ENCODE measurements at places on chromosomes 3 and 15.

- no peak for DNase-seq
Observed at GRCh38 chr15:99475754-99476412, 89.9 kb upstream of the MEF2A start.

- DNase-seq, result no peak
Observed at GRCh38 chr15:83651541-83651940, 2.4 kb upstream of the ADAMTSL3 start.

DNA sequence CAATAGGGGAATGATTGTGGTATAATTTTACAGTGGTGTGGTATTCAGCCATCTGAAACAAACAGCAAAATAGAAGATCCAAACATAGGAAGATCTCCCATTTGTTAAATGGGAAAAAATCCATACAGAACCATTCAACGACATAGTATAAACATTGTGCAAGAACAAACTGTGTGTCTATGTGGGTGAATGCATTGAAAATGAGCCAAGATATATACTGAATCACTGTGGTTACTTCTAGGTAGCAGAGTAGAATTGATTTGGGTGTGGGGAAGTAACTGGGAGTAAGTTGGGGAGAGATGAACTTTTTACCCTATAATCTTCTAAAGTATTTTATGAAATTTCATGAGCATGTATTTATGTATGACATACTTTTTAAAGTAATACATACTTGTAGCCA, 123.1 kb upstream of the UMPS start:
- no peak for DNase-seq

GRCh38 chr3:108117241-108117775, 26.5 kb upstream of the CD47 start:
- DNase-seq, result no peak

DNA sequence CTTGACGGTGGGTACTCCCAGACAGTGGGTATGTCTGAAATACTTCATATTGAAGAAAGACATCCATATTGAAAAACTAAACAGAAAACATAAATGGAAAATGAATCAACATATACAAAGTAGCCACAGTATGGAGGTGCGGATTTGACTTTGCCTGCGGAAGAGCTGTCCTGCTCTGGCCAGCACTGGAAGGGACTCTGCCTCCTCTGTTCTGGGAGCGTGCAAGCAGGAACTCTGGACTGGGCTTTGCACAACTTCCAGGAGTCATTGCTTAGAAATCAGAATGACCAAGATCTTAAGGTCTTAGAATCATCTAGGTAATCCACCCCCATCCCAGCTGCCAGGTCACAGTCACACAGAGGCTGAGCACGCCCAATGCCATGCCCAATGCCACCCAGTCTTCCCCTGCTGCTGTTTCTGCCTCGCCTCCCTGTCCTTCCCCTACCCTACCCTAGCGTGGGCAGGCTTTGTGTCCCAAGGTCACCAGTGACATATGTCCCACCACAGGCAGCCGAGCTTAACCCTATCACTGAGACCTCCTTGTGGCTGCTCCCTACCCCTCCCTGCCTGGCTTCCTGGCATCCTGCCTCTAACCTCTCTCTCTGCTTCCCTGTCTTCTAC, 36.3 kb downstream of the CDC25A start:
- no peak for DNase-seq

Measured in HFF-Myc (cell line).